ENCODE measurements at places on chromosomes 4 and X. TPM values are rescaled to one million over a fixed set of nuclear protein-coding genes. Genes with fewer than 3 reads are reported as not detected.

DNA sequence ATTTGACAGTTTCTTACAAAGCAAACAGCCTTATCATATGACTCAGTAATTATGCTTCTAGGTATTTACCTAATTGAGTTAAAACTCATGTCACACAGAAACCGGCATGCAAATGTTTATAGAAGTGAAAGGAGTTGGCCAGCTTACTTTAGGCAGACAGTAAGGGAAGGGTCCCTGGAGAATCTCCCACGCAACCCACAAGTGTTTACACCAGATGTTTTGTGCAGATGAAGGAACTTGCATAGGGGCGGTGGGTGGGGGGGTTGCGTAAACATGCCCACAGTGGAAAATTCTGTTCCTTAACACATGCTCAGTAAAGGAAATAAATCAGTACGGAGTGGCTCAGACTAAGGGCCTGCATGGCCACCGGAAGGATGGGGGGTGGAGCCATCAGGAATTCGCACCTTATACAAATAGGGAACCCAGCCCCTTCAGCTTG lies 330.5 kb upstream of the AADAT start:
- DNase-seq: no peak

GRCh38 chrX:3299636-3300035 lies 46.8 kb downstream of the MXRA5 start:
- no peak for DNase-seq

DNA sequence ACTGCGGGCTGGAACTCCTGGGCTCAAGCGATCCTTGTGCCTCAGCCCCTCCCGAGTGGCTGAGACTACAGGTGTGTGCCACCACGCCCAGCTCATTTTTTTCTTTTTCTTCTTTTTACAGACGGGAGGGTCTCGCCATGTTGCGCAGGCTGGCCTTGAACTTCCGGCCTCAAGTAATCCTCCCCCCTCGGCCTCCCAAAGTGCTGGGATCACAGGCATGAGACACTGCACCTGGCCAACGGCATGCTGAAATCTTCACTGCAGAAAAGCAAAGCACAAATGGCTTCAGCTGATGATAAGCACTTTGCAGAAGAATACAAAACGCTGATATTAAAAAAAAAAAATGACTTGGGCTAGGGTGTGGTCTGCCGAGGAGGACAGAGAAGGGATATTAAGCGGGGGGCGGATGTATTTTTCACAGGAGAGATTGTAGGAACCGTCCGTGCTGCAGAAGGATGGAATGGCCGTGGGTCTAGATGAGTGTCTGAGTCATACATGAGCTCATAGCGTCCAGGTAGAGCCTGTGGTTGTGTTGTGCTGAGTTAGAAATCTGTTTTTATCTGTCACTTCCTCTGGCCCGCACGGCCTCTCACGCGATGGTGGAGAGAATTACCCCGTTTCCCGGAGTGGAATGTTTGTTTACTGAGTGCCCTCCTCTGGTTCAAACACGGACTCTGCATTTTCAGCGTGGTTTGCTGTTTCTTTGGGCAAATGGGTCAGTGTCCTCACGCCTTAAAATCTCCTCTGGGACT lies 8.5 kb upstream of the AKAP17A start:
- peak; percentile 43 for DNase-seq

- DNase-seq: no peak
These were observed 2.6 kb downstream of the FLNA start for GRCh38 chrX:154371789-154372300.

DNA sequence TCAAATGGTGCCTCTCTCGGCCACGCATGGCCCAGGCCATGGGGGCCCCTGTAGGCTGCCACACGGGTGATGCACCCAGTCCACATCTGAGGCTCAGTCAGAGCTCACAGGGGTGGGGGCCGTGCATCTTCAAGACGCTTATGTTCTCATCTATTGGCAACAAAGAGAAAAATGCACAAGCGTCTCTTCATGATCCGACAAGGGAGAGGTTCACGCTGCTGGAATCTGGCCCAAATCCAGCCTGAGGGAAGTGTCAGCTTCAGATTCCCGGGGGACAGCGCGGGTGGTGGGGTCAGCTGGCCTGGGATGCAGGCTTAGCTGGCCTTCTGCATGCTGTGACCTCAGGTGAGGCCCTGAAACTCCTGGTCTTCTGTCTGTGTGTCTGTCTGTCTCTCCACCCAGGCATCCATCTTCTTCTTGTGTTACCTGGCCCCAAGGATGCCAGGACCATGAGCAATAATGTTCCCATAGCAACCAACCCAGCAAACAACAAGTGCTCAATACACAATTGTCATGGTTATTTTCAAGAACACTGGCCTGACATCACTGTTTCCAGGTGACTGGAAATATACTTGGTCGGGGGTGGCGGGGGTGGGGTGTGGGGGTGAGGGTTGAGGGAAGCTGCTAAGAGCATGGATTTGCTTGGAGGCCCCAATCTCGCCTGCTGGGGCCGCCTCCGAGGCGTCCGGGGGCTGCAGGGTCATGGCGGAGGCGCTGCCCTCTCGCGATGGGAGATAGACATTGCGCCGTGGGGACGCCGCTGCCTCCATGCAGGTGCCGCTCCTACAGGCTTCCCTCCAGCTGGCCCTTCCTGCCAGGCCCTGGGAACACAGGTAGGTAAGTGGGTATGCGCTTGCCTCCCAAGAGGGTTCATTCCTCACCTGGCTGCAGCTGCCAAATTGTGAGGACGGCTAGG lies 48.3 kb downstream of the ABLIM2 start:
- DNase-seq: no peak

GRCh38 chr4:74624351-74625151 lies 169.8 kb downstream of the BTC start:
- DNase-seq: no peak

GRCh38 chrX:108439426-108439942 lies at the start of gene COL4A5:
Gene COL4A5, plus strand, starts transcription at chrX:108439838. Its CDS starts 288 bp downstream, at chrX:108440126.
- peak; percentile 1 for DNase-seq

GRCh38 chr4:56511098-56511497 lies 5.5 kb downstream of the ARL9 start:
- no peak for DNase-seq

GRCh38 chr4:128524311-128524710 lies 236.7 kb upstream of the PGRMC2 start:
- no peak for DNase-seq

GRCh38 chrX:49845701-49846403 lies 16.7 kb downstream of the PAGE4 start:
- DNase-seq: no peak

- no peak for DNase-seq
These were observed 524.1 kb downstream of the IL15 start for GRCh38 chr4:142160509-142160908.

DNA sequence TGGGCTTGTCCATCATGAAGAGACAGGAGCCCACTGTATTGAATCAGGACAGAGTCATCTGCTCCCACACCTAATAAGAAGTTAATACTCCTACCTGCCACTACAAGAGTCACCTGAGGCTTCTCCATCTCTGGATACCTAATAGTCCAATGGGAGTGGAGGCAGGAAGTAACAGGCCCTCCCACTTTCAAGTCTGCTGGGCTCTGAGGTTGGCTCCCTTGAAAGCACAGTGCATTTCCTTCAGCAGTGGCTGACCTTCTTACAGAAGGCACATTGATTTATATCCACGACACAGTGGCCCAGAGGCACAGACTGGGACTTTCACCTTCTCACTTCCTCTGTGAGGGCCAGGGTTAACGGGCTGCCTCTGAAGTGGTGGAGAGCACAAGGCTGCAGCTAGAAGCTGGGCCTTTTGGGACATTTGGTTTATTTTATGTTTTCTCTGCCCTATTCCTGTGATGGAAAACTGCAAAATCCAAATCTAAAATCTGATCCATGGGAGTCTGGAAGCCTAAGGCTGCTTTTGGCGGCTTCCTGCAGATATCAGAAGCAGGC lies 38.1 kb downstream of the FRG2 start:
- no peak for DNase-seq

- no peak for DNase-seq
These were observed 31.1 kb upstream of the TBC1D14 start for GRCh38 chr4:6878451-6879059.

- DNase-seq: peak; percentile 29
These were observed 110.3 kb upstream of the MAP3K15 start for GRCh38 chrX:19625612-19626011.

DNA sequence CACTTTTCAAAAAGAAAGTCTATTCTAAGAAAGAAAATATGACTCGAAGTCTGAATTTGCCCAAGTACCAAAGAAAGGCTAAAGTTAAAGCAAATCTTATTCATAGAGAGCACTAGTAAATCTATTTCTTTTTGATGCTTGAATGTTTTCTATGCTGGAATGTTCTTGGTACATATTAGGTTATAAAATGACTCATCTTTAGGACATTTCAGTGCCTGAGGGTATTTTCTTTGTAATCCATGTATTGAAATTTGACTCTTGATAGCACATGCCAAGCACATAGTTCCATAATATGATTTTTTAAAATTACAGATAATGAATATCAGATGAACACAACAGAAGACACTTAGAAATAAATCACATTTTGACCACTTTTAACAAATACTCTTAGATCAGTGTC lies 232.8 kb downstream of the TRIML1 start:
- DNase-seq: no peak

GRCh38 chrX:107725761-107726555 lies 49.6 kb downstream of the TSC22D3 start:
- no peak for DNase-seq

DNA sequence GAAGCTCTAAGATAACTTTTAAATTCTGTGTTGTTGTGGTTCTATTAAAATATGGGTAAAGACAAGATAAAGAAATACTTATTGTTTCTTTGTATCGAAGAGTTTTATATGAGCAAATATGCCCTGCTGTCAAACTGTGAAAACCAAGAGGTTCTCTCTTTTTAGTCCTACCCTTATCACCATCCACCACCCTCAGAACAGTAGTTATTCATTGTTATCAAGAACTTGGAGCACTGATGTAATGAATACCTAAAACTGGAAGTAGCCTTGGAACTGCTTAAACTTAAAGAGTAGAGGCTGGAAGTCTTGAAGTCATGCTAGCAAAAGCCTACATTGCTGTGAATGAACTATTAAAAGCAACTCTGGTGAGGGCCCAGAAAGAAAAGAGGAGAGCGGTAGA lies 9.2 kb downstream of the PIR start:
- no peak for DNase-seq

DNA sequence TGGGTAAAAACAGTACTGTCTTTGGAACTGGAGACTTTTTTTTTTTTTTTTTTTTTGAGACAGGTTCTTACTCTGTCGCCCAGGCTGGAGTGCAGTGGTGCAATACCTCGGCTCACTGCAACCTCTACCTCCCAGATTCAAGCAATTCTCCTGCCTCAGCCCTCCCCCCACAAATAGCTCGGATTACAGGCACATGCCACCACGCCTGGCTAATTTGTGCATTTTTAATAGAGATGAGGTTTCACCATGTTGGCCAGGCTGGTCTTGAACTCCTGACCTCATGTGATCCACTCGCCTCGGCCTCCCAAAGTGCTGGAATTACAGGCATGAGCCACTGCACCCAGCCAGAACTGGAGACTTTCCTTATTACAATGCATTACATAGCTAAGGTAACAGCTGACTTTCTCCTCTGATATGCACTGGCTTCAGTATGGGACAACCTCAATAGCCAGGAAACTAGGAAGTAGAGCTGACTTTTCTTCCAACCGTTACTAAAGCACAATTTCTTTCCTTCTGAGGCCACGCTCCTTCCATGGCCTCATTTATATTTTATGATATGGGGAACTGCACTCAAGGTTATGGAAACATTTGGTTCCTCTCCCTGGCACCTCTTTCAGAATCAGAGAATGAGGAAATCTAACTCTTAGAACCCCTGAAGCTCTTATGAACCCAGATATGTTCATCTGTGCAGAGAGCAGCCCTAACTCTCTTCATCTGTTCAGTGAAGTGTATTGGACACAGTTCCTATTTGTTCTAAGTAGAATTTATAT lies 53.5 kb upstream of the FAM9B start:
- no peak for DNase-seq

- no peak for DNase-seq
These were observed 5.1 kb downstream of the APEX2 start for GRCh38 chrX:55005256-55005655.

DNA sequence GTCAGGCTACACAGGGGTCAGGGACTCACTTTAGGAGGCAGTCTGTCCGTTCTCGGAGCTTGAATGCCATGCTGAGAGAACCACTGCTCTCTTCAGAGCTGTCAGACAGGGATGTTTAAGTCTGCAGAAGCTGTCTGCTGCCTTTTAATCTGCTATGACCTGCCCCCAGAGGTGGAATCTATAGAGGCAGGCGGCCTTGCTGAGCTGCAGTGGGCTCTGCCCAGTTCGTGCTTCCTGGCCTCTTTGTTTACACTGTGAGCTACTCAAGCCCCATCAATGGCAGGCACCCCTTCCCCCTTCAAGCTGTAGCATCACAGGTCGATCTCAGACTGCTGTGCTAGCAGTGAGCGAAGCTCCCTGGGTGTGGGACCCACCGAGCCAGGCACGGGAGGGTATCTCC lies 31.5 kb upstream of the UNC5C start:
- DNase-seq: no peak

DNA sequence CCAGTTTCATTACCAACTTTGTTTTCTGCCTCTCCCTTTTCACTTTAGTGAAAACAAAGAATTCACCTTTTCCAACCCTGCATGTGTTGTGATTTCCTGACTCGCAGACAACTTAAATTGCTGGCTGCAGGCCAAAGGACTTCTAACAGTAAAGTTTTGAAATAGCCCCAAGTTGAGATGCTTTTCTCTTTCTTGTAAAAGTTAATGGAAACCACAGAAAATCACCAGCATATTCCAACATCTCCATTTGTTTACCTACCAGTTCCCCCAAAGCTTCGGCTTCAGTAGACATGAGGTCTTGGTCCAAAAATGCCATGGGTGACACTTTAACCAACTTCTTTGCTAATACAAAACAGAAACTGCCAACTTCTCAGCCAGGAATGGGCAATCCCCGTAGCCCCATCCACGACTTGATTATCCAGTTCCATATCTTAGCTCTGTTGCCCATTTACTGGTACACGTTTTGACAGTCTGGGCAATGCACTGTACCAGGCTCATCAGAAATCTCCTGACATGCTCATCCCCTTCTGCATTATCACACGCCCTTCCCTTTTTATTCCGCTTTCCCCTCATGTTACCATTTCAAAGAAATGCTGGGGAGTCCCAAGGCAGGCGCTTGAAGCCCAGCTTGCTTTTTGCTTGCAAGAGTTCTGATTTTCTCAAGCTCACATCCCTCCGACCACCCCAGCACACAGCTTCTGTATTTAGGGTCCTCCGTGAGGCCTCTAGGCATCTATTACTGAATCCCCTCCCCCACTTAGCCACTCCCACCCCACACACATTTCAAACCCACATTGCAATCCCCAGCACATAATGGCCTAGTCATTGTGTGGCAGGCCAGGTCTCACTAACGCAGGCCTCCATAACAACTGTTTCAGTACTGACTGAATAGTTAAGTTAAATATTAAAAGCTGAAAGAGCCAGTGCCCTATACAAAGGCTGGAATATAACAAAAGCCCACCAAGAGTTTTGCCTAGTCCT lies 137.9 kb upstream of the S100G start:
- DNase-seq: no peak

Gene ARHGAP24
- not detected for total RNA-seq

Gene CXCL11
- not detected for total RNA-seq

Gene NXF2
- total RNA-seq: not detected

Gene N4BP2
- 15.0 TPM for total RNA-seq

Gene ACE2
- total RNA-seq: not detected

Gene ZMAT1
- 40.0 TPM for total RNA-seq

Gene NEIL3
- total RNA-seq: 0.15 TPM

Gene FAM120C
- 17.6 TPM for total RNA-seq

Gene CCDC158
- not detected for total RNA-seq

Gene GRIA3
- total RNA-seq: not detected

Gene LONRF3
- 8.7 TPM for total RNA-seq

Gene PRKX
- total RNA-seq: 70.2 TPM
